ENCODE measurements at places on chromosomes 7 and 10. TPM values are rescaled to one million over a fixed set of nuclear protein-coding genes. Genes with fewer than 3 reads are reported as not detected.

SPDYE18 gene
- total RNA-seq, result 0.13 TPM

CPA4 gene
- total RNA-seq, result 5.6 TPM

TMEM196 gene
- total RNA-seq, result not detected

PHKG1 gene
- 0.26 TPM for total RNA-seq

PDLIM1 gene
- 20.2 TPM for total RNA-seq

ITPRID1 gene
- total RNA-seq, result not detected

TMEM139 gene
- total RNA-seq, result 3.7 TPM

PTN gene
- 0.26 TPM for total RNA-seq

AOAH gene
- total RNA-seq, result not detected

POLR2J gene
- 24.5 TPM for total RNA-seq

SPDYE5 gene
- total RNA-seq, result not detected

MACROH2A2 gene
- 11.5 TPM for total RNA-seq

DDX21 gene
- 193 TPM for total RNA-seq

IGF2BP3 gene
- 4.6 TPM for total RNA-seq

SDK1 gene
- 0.51 TPM for total RNA-seq

ANXA8L1 gene
- 60.6 TPM for total RNA-seq

CFAP70 gene
- total RNA-seq, result 0.79 TPM

FAM131B gene
- 0.53 TPM for total RNA-seq

ADCYAP1R1 gene
- total RNA-seq, result not detected

PLAC9 gene
- not detected for total RNA-seq

AKR1B15 gene
- total RNA-seq, result under 0.01 TPM

RSBN1L gene
- 15.4 TPM for total RNA-seq

NUDCD3 gene
- total RNA-seq, result 85.6 TPM

ZNF365 gene
- 1.3 TPM for total RNA-seq

LIPK gene
- total RNA-seq, result 0.13 TPM

DPYSL4 gene
- total RNA-seq, result 0.13 TPM
